ENCODE measurements at places on chromosomes 3 and 15. TPM values are rescaled to one million over a fixed set of nuclear protein-coding genes. Genes with fewer than 3 reads are reported as not detected.

GRCh38 chr3:29429055-29429679, 148.3 kb downstream of the RBMS3 start:
- no peak for DNase-seq

- no peak for DNase-seq
Measured at GRCh38 chr3:36677331-36678007, 86.9 kb downstream of the DCLK3 start.

Gene NRROS
- total RNA-seq: 3.9 TPM

GRCh38 chr3:126390201-126390600, 4.5 kb upstream of the CFAP100 start:
- DNase-seq: no peak

DNA sequence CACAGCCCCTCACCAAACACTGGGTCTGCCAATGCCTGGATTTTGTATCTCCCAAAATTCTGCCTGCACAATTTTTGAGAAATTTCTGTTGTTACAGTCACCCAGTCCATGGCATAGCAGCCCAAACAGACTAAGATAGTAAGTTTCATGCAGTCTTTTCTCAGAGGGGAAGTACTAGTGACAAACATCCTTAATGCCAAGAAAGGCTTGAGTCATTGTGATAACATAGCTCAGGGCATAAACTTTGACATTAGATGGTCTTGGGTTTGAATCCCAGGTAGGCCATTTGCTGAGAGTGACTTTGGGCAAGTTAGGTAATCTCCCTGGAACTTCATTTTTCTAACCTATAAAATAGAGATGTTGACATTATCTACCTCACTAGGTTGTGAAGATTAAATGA, 36.1 kb upstream of the PFN2 start:
- no peak for DNase-seq

Gene CCDC54
- total RNA-seq: not detected

Gene RFTN1
- total RNA-seq: 25.3 TPM

- DNase-seq: no peak
Measured at GRCh38 chr3:182936918-182937285, 43.4 kb downstream of the DCUN1D1 start.

Gene CCR8
- not detected for total RNA-seq

Gene AMIGO3
- 0.10 TPM for total RNA-seq

DNA sequence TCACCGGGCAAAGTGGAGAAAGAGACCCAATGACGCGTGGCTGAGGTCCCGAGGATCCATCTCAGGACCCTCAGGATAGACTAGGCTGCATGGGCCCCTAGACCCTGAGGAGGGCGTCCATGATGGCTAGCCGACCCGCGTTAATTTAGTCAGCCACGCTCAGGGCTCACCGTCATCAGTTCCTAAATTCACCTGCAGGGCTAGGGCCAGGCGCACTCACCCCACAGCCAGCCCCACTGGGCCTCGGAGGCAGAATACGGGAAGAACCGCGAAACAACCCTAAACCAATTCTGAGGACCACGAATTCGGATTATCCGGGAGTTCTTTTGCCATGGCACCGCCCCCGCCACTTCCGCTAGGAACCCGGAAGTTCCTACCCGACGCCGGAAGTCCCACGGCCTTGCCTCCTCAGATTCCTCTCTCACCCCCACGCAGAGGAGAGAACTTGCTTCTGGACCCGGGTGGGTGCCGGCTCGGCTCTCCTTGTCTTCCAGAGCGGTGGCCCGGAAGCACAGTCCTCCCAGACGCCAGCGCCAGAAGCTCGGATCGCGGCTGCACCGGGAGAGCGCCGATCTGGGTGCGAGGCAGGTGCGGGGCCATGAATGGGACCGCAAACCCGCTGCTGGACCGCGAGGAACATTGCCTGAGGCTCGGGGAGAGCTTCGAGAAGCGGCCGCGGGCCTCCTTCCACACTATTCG, at the start of the genes EAF1 and METTL6:
TSS of gene EAF1 (plus strand) at position 417 of the 699 bp plus-strand sequence. CDS start at position 599, 182 bp downstream.
TSS of gene METTL6 (minus strand) at position 363 of the 699 bp plus-strand sequence. CDS start 1,033 bp downstream, outside the sequence.
- peak; percentile 71 for DNase-seq

Gene ACOX2
- total RNA-seq: 15.8 TPM

Gene PTH1R
- 18.9 TPM for total RNA-seq

Data from skin of body (tissue), 3 donors.